Stimulated activated CD4-positive, alpha-beta T cell treated with anti-CD3 and anti-CD28 coated beads, TNF-alpha, amount 100 ng/mL, for 48 hours (primary cell): ENCODE measurements at places on chromosomes 5 and 9.
A peak's percentile ranks its signal among the peaks of the same experiment; 100 is the strongest.

DNA sequence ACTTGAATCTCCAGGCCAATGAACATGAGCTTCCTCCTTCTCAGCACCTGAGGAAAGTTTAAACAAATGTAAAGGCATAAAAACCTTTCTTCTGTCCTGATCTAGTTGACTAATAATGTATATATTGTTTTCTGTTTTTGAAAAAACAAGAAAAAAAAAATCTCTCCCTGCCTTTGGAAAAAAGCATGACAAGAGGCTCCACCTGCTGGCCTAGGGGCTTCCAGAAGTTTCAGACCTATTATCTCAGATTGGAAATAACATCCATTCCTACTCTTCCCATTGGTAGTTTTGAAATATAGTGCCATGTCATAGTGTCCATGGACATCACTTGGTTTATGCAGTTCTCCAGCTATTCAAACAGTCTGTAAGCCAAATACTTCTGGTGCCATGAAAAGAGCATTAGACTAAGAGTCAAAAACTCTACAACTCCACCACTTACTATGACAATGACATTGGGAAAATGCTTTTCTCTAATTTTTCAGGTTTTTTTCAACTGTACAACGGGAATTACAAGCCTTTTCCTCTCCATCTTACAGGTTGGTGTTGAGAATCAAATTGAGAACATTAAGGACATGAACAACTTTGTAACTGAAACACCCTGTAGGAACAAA lies 409.6 kb upstream of the MPDZ start:
- DNase-seq: no peak

- DNase-seq: peak; percentile 69
Measured at GRCh38 chr9:114372921-114373448, 14.8 kb downstream of the AKNA start.

DNA sequence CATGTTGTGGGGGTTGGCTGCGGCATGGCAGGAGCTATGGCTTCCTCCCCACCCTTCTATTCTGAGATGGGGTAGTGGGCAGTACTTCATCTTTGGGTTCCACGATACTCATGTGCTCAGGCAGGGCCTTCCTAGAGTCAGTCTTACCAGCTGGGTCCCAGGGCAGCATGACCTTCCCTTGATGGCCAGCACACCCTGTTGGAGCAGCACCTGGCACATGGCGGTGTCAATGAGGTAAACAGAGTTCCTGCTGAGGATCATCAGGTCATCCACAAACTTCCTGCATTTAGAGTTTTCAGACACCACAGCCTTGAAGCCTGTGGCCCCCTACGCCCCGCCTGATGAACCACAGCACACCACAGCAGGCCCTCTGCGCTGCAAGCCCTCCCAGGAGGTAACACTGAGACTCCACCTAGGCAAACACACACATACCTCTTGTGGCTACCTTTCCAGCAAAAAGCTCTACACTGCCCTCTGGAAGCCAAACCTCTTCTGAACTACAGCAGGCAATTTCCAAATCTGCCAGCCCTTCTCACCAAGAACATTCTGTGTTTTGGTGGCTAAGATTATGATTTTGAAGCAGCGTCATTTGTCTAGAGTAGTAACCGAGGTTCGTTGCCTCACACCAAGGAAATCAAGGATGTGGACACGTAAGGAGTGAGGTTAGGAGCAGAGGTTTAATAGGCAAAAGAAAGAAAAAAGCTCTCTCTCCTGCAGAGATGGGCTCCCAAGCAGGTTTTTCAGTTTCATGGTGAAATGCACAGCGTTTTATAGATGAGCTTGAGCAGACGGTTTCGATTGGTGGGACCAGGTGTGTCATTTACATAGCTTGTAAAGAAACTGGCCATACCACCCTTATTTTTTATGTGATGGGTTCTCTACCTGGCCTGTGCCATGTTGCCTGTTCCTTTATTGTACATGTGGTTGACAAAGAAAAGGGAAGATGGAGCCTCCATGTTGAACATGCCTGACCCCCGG lies 20.3 kb upstream of the TMEM174 start:
- no peak for DNase-seq

- no peak for DNase-seq
Measured at GRCh38 chr9:89854715-89855475, 250.1 kb downstream of the GADD45G start.

- no peak for DNase-seq
Measured at GRCh38 chr9:77830618-77831285, 182.6 kb upstream of the GNA14 start.

- no peak for DNase-seq
Measured at GRCh38 chr5:106578736-106579135, 1092.0 kb downstream of the EFNA5 start.

DNA sequence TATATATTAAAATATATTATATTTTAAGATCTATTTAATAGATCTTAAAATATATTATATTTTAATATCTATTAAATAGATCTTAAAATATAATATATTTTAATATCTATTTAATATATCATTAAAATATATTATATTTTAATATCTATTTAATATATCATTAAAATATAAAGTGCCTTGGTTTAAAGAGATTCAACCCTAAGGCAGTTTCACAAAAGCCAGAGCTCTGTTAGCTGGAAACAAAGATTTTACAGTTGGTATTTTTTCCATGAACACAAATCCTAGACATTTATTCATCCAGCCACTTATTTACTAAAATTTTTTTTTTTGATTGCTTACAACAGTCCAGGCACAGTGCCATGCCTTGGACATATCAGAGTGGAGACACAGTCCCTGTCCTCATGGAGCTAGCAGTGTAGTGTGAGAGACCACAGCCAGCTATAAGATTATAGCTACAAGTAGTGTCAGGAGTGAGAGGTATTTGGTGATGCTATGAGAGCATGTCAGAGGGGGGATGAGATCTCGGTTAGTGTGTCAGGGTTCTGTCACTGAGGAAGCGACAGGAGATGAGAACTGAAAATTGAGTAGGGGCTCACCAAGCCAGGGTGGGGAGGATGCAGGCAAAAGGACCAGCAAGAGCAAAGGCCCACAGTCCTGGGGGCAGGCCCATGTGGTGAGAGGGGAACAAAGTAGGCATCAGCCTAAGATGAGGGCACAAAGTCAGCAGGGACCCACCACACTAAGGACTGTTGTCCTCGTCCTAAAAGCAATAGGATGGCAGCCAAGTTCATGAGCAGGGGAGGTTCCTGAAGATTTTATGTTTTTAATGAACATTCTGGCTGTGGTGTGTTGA lies 74.5 kb downstream of the FBXO38 start:
- no peak for DNase-seq

DNA sequence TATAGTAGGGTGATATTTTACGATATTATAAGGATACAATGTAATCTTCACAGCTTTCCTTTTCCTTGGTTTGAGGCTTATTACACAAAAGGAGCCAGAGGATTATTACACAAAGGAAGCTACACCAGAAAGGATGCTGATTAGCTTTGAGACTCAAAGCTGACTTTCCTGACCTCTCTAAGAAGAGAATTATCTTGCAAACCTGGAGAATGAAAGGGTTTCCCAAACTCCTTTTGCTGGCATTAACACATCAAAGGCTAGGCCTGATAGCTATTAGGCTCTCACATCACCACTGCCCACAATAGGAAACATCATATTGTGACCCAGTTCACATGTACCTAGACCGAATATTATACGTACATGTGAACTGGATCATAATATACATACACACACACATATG lies 34.2 kb upstream of the CHD1 start:
- DNase-seq: no peak

- DNase-seq: no peak
Measured at GRCh38 chr9:728535-728934, 113.0 kb upstream of the DMRT1 start.

DNA sequence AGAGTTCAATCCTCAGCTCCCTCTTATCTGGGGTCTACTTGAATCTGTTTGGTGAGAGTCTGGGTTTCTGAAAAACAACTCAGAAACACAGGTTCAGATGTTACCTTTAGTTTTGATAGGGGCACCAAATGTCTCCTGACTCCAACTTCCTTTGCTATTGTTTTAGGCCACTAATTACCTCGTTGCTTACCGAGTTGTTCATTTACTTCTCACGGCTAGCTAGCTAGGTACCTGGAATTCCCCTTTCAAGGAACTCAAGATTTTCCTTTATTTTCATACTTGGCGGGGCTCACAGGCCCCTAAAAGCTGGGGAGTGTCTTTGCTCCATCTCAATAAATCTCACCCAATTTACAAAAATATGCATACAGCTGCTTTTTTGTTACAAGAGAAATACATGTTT lies 111.4 kb downstream of the SLC28A3 start:
- no peak for DNase-seq

DNA sequence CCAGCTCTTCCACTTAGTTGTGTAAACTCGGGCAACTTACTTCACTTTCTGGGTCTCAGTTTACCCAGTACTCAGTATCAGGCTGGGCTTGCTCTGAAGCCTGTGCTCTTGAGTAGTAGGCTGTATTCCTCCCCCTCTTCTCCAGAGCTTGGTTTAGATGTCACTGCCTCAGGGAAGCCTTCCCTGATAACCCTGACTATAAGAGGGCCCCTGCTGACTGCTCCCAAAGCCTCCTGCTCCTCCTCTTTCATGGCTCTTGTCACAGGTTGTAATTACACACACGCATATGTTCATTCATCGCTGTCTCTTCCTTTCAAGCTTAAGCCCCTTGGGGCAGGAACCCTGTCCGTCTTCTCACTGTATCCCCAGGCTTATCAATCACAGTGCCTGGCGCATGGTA lies 140.2 kb downstream of the RGS3 start:
- DNase-seq: no peak

DNA sequence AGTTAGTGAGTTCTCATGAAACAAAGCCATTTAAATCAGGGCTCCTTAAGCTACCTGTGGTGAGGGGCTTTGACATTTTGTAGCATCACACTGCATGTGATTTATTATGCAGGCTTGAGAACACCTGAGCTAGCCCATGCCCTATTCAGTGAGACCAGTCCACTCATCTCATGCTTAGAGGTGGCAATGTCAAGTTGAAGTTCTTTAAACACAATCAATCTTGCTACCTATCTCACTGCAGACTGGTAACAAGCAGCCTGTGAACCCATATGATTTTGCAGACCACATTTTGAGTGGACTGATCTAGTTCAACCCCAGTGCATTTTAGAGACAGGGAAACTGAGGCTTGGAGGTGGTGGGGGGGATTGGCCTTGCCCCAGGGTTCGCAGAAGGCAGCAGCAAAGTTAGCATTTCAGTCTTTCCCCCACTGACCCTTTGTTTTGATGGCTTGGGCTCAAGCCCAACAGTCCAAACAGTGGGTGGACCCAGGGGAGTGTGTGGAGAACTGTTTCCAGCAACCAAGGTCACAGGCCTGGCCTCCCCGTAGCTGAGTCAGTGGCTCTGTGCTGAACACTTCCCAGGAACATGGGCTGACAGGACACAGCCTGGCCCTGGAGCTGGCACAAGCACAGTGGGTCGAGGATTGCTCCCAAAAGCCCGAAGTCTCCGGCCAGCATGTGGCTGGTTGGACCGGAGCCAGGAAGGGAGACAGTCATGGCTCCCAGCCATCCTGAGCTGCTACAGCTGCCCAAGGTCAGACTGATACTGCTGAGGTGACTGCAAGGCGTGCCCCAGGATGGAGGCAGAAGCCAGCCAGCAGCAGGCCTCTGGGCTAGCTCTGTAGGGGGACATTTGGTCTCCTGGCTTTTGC lies 95.3 kb downstream of the RGS3 start:
- DNase-seq: no peak

- DNase-seq: peak; percentile 9
Measured at GRCh38 chr9:122835313-122835731, 6.9 kb upstream of the PDCL start.

DNA sequence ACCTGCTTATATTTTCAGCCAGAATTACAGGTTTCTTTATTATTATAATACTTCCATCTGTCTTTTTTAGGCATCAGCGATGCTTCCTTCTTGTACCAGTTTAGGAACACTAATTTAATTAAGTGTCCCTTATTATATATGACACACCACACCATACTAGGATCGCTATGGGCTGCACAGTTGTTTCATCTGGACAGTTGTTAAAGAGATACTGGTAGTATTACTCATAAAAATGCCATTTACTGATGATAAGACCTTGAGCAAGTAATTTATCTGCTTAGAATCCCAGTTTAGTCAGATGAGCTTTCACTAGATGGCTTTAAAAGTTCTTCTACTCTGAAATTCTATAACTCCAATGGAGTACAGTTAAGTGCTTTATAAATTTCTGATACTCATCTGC lies 17.1 kb downstream of the ARSK start:
- no peak for DNase-seq

DNA sequence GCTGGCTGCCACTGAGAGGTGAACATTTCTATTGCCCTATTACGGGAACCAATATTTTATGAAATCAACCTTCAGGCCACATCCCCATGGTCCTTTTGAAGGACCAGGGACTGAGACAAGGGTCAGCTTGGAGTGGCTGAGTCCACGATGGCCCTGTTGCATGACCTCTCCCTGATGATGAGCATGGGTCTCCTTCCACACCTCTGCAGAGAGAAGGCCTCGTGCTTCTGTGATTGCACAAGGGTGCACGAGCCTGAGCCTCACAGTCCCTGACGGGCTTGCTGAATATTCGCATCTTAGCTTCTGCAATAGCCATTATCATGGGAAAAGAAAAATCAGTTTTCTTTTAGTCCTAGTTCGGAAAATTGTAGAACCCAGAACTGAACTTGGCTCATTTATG lies 255.0 kb upstream of the IRX2 start:
- no peak for DNase-seq

DNA sequence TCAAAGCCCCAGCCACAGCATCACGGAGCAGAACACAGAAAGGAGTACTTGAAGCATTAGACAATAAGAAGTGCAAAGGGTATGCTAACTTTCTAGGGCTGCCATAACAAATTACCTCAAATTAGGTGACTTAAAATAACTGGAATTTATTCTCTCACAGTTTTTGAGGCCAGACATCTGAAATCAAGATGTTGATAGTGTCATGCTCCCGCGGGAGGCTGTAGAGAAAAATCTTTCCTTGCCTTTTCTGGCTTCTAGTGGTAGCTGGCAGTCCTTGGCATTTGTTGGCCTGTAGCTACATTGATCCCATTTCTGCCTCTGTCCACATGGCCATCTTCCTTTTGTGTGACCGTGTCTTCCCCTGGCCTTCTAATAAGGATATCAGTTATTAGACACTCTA lies 51.9 kb upstream of the SPDL1 start:
- DNase-seq: no peak

- no peak for DNase-seq
Measured at GRCh38 chr5:95866435-95867040, 44.0 kb upstream of the GLRX start.
